ENCODE measurements at places on chromosomes 1 and 21.

- no peak for DNase-seq
These were observed 28.4 kb downstream of the IER5 start for GRCh38 chr1:181116819-181117390.

- DNase-seq, result no peak
These were observed 63.1 kb downstream of the PLPPR4 start for GRCh38 chr1:99327357-99327756.

DNA sequence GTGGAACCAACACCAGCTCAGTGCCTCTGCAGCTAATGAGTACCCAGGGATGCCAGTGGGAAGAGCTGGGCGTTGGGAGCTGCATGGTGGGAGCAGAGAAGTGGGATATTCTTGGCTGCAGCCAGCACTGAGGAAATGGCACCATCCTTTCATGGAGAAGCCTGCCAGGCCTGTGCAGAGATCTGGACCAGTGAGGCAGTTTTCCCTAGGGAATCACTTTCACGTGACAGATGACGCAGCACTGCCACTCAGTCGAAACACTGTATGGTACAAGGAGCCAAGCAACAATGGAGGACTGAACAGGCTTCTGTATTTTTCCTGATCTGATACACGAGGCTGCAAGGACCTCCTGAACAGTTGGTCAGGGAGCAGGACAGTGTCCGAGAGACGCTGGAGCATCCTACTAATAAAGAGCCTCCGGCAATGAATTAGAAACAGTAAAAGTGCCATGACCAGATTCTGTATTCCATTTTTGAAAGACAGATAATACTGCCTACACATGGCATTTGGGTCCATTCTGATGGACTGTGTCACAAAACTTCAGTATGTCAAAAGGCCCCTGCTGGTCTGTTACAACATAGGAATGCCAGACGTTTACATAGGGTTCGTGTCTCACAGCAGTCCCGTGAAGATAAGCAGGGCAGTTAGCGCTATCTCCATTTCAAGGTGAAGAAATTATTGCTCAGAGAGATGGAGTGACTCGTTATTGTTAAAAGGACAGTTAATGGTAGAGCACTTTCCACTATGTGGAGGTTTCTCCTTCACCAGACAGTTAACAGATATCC, 44.0 kb upstream of the LMO4 start:
- no peak for DNase-seq

DNA sequence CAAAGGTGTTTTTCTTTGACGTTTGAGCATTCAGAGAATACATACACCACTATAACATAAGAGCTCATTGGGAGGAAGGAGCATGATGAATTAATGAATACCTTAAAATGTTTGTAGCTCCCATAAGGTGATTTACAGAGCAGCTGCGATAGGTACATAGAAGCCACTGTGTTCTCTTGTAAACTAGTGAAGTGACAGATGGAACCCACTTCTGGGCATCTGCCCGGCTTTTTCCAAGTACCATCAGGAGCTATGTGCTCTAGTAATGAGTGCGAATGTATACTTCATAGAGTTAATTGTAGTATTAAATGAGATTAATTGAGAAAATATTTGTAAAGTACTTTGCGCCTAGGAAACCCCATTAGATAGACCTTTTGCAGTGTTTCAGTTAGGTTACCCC, 48.4 kb downstream of the HENMT1 start:
- no peak for DNase-seq

DNA sequence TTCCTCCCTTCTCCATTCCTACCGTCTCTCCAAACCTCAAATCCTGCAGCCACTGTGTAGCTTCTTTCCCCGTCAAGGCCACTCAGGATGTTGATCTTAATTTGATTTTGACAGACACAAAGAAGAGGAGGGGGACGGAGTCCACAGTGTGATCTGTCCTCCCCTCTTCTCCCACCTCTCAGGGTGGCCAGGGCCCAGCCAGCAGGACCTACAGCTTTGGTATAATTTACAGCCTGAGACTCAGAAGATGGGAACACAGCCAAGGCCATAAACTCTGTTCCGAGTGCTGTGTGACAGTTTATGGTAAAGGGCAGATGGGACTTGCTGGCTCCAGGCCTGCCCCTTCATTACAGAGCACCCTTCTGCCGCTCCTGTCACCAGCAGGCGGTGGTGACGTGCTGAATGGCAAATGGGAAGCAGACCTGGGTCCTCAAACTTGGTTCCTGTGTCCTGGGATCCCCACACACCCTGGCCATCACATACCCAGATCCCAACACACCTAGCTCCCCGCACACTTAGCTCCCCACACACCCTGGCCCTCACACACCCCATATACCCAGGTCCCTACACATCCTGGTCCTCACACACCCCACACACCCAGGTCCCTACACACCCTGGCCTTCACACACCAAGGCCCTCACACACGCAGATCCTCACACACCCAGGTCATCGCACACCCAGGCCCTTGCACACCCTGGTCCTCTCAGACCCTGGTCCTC, 71.6 kb downstream of the CD2 start:
- DNase-seq, result no peak

DNA sequence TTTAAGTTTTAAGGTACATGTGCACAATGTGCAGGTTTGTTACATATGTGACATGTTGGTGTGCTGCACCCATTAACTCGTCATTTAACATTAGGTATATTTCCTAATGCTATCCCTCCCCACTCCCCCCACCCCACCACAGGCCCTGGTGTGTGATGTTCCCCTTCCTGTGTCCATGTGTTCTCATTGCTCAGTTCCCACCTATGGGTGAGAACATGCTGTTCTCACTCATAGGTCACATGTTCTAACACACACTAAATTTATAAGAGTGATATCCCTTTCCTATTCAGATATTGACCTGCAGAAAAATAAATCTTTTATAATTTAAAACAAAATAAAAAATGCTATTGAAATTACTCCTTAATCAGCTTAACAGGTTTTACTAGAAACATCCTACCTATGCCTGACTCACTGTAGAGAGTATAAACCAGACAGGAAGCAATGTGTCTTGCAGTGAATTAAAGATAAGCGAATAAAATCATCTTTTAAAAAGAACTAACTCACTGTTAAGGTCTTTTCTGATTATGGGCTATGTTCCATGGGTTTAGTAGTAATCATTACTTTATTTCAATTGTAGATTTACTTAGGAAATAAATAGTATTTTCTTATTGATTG, 82.0 kb upstream of the DPH5 start:
- DNase-seq, result no peak

DNA sequence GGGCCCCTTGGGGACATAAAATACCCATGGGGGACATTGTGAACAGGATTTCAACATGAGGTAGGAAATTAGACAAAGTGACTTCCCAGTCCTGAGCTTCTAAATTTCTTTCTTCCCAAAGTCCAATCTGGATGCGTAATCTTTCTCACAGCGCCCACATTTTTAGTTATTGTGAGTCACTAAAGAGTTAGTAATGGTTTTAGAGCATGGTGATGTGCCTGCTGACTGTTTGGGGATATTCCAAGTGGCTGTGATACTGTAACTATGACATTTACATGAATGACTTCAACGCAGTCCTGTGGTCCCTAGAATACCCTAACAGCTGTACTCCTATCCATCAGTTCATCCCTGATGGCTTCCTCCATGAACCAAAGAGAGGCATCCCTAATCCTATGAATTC, 224.0 kb upstream of the COA6 start:
- no peak for DNase-seq

DNA sequence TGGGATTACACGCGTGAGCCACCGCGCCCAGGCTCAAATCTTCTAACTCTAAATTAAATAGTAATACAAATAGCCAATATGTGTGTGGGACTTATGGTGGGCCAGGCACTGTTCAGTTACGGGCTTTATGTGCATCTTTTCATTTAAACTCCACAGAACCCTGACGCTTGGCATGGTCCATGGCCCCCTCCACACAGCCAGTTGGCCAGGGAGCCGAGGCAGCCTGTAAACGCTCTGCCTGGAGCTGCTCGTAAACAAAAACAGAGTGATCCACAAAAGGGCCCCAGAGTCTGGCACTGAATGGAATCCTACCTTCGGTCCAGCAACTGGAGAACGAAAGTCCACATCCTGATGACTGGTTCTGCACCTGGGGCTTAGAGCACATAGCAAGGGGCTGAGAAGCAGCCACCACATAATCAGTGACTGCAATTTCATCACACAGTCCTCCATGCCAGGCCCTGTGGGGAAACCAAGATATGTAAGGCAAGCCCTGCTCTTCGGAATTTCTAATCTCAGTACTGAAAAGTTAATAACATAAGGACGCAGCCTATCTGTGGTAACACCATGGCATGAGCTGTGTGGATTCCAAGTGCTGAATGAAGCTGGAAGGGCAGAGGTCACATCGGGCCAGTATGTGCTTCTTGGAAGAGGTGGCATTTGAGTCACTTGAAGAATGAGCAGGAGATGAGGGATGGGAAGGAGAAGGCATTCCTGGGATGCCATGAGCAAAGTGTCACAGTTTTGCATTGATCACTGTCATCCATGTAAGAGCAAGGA, 13.5 kb upstream of the ADAMTSL4 start:
- DNase-seq, result no peak

Data from stimulated activated CD8-positive, alpha-beta memory T cell treated with anti-CD3 and anti-CD28 coated beads, Interleukin-4, amount 100 ng/mL, for 4 hours (primary cell).